Erythroblast (primary cell): ENCODE measurements at places on chromosomes 13 and 19.

- no peak for DNase-seq
These were observed 16.5 kb upstream of the CFAP97D2 start for GRCh38 chr13:114162533-114162922.

DNA sequence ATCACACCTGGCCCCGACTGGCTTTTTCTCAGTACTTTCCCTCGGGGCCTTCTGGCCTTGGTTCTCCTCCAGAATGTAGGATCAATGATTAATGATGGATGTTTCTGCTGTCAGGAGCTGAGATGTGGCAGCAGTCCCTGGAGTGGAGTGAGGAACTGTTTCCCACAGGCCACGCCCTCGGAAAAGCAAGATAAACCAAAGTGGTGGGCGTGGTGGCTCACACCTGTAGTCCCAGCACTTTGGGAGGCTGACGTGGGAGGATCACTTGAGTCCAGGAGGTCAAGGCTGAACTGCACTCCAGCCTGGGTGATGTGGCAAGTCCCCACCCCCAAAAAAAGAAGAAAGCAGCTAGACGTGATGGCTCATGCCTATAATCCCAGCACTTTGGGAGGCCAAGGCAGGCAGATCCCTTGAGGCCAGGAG lies 7.1 kb upstream of the SHFL start:
- DNase-seq: no peak

DNA sequence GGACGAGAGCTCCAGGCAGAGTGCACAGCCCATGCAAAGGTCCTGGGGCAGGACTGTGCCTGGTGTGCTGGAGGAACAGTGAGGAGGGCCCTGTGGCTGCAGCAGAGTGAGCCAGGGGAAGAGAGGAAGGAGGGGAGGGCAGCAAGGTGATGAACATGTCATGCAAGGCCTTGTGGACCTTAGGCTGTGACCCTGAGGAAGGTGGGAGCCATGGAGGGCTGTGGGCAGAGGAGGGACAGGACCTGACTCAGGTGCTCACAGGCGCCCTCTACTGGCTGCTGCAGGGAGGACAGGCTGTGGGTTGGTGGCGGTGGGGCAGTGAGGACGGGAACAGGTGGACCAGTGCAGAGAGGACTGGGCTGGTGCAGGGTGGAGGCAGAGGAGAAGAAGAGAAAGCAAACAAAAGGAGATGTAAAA lies 170.3 kb downstream of the PTPRS start:
- DNase-seq: peak; percentile 43

- DNase-seq: no peak
These were observed 1466.3 kb downstream of the PCDH9 start for GRCh38 chr13:65763811-65764210.

DNA sequence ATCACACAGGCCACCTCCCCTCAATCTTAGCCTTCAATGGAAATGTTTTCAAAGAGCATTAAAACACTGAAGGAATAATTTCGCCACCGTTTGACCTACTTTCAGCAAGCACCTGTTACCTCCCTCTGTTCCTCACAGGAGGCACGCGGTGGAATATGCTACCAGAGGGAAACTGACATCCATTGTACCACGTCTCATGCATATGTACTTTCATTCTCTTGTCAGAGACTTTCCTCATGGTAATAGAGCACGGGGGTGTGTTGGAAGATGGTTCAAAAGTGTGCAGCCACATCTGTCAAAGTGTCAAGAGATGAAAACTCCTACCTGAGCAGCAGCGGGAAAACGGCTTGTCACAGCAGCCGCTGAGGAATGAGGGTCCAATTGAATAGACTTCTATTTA lies 143.4 kb downstream of the NALCN start:
- DNase-seq: no peak

DNA sequence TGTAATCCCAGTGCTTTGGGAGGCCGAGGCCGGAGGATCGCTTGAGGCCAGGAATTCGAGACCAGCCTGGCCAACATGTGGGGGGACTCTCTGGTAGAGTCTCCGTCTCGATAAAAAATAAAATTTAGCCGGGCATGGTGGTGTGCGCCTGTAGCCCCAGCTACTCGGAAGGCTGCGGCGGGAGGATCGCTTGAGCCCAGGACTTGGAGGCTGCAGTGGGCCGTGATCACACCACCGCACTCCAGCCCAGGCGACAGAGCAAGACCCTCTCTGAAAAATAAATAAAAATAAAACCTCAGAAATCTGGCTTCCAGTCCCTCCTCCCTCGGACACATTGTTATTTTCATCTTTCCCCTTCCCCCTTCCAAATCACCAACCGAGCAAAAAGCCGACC lies 332 bp downstream of the IRGQ start:
- no peak for DNase-seq

DNA sequence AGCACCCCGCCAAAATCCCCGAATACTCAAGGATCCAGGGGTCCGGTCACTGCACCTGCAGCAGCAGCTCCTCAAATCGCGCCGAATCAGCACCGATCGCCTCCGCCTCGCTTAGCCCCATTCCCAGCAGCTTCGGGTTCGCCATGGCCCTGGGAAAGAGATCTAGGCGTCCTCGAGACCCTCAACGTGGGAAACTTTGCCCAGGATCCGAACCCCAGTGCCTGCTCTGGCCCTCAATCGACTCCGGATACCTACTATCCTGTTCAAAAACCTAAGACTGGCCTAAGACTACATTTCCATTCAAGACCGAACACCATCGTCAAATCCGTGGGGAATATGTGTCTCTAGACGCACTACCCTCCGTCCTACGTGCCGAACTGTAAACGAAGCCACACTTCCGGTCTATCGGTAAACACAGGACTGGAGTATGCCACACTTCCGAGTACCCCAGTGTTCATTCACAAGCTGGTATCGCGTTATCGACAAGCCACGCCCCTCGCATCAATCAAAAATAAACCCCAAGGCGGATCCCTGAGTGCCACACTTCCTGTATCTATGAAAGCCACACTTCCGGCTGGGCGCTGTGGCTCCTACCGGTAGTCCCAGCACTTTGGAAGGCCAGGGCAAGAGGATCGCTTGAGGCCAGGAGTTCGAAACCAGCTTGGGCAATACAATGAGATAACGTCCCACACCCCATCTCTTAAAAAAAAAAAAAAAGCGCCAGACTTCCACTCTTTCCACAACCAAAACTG lies at the start of gene PIH1D1:
Gene PIH1D1, minus strand, starts transcription at position 385 of the 752 bp plus-strand sequence. Its CDS starts 240 bp downstream, at position 145.
- DNase-seq: peak; percentile 98

- DNase-seq: peak; percentile 31
These were observed 36.6 kb upstream of the OXGR1 start for GRCh38 chr13:97030705-97031452.

DNA sequence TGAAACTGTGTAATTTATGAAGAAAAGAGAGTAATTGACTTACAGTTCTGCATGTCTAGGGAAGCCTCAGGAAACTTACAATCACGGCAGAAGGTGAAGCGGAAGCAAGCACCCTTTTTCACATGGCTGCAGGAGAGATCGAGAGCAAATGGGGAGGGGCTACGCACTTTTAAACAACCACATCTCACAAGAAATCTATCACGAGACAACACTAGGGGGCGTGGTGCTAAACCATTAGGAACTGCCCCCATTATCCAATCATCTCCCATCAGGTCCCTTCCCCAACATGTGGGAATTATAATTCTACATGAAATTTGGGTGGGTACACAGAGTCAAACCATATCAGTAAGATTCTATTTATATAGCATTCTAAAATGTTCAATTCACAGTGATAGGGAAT lies 114.8 kb upstream of the TRPC4 start:
- DNase-seq: peak; percentile 22

- no peak for DNase-seq
These were observed 134.3 kb downstream of the KDM4B start for GRCh38 chr19:5103061-5103701.

DNA sequence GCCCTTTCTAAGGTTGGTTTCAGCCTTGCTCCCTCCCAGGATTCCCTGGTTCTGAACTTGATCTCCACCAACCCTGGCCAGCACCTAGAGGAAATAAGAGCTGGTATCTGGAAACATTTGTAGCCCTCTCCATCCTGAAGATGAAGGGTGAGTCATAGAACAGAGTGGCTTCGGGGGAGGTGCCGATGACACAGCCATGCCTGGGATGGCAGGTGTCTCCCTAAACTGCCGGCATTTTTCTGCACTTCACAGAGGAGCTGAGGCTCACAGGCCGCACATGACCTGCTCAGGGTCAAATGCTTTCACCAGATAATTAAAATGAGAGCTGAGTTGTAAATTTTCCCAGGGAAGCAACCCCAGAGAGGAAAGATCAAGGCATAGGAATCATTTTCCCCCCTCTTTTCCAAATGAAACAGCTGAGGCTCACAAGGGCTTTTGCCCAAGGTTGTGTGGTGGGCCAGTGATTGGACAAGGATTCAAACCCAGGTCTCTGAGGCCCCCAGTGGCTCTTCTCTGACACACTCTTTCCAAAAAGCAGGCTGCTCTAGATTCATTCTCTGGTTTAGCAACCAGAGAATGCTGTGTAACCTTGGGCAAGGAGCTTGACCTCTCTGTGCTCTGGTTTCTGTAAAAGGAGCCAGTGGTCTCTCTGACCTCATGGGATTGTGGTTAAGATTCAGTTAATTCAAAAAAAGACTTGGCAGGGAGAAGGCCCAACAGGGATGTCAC lies 1.2 kb upstream of the SLC25A42 start:
- DNase-seq: peak; percentile 73

- no peak for DNase-seq
These were observed 98.2 kb downstream of the RBM26 start for GRCh38 chr13:79307866-79308298.

- DNase-seq: no peak
These were observed 28.6 kb downstream of the BICRA start for GRCh38 chr19:47637550-47637949.

DNA sequence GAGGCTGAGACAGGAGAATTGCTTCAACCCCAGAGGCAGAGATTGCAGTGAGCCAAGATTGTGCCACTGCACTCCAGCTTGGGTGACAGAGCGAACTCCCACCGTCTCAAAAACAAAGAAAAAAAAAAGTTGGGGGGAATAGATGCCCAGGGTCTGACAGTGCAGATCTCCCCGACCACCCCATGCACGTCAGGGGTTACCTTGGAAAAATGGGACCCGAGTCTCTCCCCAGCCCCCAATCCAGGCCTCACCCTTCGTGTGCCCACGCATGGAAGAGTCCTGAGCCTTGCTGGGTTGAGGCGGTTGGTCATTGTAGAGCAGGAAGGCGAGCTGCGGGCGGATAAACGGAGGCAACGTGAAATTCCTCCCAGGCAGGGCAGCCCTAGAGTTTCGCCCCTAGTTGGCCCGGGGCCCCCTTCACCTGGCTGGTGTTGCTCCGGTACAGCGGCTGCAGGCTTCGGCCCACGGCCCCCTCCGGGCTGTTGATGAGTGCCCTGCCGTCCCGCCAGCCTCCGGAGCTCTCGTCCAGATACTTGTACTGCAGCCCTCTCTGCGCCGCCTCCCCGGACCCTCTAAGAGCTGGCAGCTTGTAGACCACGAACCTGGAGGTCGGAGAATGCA lies 588 bp downstream of the DNASE2 start:
- peak; percentile 64 for DNase-seq

GRCh38 chr13:22076658-22077057 lies 405.8 kb downstream of the FGF9 start:
- no peak for DNase-seq

DNA sequence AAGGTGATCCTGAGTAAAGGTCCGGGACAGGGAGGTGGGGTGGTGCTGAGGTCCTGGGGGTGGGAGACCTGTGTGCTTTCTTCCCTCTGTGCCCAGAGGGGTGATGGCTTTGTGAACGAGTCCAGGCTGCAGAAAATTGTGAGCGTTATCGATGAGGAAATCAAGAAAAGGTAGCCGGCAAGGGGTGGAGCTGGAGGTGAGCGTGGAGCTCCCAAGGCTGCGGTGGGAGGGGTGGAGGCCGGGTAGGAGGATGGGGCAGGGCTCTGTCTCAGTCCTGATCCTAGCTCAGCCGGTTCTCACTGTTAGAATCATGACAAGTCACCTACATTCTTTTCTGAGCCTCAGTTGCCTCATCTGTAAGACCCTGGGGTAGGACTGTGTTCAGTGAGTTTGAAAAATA lies 4.0 kb downstream of the SELENOV start:
- no peak for DNase-seq

- no peak for DNase-seq
These were observed 49.0 kb downstream of the SIPA1L3 start for GRCh38 chr19:37955986-37956385.

GRCh38 chr19:39710333-39710890 lies 6.1 kb downstream of the LGALS14 start:
- DNase-seq: no peak

DNA sequence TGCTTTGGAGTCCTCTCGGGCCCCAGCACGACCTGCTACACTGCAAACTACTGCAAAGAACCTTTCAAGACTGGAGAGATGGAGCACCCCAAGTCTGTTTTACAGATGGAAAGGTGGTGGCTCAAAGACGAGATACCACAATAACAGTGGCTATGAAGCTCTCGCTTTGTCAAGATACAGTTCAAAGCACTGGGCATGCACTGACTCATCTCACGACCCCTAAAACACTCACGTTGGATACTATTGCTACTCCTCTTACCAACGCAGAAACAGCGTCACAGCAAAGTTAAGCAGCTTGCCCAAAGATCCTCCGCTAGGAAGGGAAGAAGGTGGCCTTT lies 24.0 kb upstream of the LAIR1 start:
- DNase-seq: no peak

DNA sequence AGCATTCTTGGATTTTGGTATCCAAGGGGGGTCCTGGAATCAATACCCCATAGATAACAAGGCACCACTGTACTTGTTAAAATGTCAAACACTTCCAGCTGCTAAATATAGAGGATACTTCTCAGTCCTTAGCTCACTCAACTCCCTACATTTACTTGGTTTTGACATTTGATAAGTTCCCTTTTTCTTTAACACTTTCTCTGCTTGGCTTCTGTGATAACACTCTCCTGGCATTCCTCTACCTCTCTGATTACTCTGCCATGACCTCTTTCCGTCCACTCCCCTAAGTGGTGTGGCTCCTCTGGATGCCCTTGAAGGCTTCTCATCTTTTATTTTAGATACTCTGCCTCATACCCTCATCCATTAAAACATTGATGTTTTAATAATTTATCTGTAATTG lies 65.2 kb downstream of the MICU2 start:
- DNase-seq: no peak

GRCh38 chr13:25463496-25463895 lies 91.7 kb downstream of the ATP8A2 start:
- no peak for DNase-seq

DNA sequence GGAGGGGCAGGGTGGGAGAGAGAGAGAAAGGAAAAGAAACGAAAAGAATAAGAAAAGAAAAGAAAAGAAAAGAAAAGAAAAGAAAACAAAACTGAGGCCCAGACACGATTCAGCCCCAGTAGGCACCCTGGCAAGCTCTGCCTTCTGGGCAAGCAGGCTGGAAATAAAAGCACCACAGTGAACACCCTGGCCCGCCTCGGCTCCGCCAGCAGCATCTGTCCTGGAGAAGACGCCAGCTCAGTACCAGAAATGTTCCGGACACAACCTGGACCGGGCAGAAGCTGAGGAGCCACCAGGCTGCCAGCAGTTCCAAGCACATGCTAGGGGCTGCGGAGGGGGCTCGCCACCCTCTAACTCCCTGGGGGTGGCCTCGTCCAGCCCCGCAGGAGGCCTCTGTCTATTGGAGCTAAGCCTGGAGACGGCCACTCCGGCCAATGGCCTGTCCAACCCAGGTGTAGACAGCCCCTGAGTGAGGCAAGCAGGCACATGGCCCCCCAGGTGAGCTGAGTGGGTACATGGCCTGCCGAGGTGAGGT lies 11.4 kb upstream of the CPAMD8 start:
- no peak for DNase-seq
